A549 treated with RU486 at 1 μM for 4 hours (cell line): ENCODE measurements at places on chromosomes 16 and 17. TPM values are rescaled to one million over a fixed set of nuclear protein-coding genes. Genes with fewer than 3 reads are reported as not detected.

The CEMP1 gene
- not detected in 5 replicates for total RNA-seq

The TPSD1 gene
- total RNA-seq, result not detected in 5 replicates

The TNFRSF17 gene
- not detected in 5 replicates for total RNA-seq

The ORC6 gene
- 44.7 to 53.3 TPM (median 46.6 TPM) in 5 replicates for total RNA-seq

The HOXB6 gene
- total RNA-seq, result 4.0 to 6.9 TPM (median 5.4 TPM) in 5 replicates

The PRCD gene
- total RNA-seq, result not detected in 5 replicates
